ENCODE measurements at places on chromosomes 5 and 9.

DNA sequence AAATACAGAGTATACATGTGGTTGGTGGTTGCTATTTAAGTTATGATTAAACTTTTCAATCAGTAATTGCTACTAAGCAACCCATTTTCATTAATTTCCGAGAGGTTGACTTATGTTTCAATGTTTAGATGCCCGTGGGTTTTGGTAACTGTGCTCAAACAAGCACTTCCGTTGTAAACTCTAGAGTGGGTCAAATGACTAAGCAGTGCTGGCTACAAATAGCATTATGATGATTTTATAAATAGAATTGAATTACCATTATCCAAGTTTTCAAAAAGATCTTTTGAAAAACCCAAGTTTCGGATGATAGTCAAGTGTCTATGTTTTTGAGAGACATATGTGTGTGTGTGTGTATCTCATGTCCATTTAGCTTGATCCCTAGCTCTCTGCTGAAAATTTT is 2369.4 kb upstream of the ACO1 start:
- DNase-seq, result no peak

DNA sequence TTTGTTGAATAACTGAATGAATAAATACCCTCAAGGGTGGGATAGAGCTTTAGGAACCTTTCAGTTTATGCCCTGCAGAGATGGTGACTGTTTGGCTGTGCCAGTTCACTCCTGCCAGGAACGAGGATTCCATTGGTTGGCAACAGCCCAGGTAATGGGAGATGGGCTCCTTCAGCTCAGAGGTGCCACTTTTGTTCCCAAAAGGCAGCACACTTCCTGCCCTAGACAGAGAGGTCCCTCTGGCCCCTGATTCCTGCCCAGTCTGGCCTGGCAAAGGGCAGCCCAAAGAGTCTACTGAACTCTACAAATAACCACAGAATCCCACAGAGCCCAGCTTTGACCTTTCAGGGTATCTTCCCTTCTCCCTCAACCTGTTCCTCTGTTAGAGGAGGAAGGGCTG is 1.6 kb downstream of the C9orf152 start:
- DNase-seq, result no peak

DNA sequence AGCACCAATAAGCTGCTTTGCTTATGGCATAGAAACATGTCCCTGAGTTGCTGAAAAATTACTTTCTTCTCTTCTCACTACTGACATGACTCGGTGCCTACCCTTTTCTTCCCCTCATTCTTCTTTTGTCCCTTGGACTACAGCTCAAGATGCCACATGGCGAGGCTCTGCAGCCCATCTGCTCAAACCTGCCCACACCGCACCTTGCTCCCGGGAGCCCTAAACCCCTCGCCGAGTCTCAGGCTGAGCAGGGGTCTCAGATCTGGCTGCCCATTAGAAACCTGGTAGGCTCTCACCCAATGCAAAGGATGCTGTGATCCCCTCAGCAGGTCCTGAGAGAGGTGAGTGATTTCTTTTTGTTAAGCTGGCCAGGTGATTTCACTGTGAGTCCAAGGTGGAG is 251.7 kb upstream of the IRX1 start:
- DNase-seq, result no peak

DNA sequence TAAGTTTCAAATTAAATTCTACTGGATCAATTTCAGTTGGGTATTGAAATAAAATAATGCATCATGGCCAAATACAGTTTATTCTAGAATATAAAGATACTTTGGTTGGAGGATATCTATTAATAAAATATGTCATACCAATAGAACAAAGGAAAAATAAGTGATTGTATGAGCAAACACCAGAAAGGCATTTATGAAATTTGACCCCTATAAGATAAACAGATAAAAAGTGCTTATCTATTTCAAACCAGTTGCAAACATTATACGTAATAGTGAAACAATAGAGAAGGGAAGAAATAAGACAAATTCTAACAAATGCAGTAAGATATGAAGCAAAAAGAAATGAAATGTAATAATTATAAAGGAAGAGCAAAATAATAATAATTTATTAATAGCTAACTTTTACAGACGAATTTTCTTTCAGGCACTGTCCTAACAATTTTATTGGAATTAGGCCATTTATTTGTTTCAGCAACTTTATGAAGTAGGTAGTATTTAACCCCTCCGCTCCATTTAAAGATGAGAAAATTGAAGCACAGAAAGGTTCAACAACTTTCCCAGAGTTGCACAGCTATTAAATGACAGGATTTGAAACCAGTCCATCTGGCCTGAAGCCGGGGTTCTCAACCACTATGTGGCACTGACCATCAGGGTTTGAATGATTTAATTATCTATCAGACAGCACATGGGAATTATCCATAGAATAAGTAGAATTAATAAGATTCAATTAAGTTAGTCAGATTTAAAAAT is 20.8 kb downstream of the ANKRD55 start:
- DNase-seq, result no peak

DNA sequence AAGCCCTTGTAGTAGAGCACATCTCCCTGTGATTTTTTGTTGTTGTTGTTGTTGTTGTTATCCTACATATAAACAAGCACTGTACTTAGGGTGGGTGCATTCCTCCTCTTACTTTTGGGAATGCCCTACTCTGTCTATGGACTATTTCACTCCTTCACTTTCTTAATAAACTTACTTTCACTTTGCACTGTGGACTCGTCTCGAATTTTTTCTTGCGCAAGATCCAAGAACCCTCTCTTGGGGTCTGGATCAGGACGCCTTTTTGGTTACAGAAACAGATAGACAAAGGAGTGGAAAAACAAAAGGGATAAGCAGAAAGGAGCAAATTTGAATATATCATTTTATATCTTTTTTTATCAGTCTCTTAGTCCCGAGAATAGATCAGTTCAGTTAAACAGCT is 14.4 kb upstream of the PAIP1 start:
- no peak for DNase-seq

DNA sequence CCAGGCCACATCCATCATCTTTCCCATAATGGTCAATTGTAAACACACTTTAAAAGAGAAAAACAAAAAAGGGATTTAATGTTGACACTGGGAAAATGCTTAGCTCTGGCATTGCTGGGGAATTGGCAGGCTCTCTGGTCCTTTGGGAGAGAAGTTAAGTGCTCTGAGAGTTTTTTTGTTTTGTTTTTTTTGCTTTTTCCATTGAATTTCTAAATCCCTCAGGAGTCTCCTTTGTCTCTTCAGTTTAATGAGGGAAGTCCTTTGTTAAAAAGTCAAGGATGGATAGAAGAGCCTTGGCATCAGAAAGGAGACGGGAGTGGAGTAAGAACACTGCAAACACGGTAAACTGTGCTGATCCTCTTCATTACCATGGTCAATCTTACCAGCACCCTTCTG is 7.1 kb upstream of the HAND1 start:
- no peak for DNase-seq

Data from naive thymus-derived CD8-positive, alpha-beta T cell (primary cell).